Activated naive CD4-positive, alpha-beta T cell treated with anti-CD3 and anti-CD28 coated beads for 36 hours (primary cell): ENCODE measurements at places on chromosomes 6 and 20.
A peak's percentile ranks its signal among the peaks of the same experiment; 100 is the strongest.

DNA sequence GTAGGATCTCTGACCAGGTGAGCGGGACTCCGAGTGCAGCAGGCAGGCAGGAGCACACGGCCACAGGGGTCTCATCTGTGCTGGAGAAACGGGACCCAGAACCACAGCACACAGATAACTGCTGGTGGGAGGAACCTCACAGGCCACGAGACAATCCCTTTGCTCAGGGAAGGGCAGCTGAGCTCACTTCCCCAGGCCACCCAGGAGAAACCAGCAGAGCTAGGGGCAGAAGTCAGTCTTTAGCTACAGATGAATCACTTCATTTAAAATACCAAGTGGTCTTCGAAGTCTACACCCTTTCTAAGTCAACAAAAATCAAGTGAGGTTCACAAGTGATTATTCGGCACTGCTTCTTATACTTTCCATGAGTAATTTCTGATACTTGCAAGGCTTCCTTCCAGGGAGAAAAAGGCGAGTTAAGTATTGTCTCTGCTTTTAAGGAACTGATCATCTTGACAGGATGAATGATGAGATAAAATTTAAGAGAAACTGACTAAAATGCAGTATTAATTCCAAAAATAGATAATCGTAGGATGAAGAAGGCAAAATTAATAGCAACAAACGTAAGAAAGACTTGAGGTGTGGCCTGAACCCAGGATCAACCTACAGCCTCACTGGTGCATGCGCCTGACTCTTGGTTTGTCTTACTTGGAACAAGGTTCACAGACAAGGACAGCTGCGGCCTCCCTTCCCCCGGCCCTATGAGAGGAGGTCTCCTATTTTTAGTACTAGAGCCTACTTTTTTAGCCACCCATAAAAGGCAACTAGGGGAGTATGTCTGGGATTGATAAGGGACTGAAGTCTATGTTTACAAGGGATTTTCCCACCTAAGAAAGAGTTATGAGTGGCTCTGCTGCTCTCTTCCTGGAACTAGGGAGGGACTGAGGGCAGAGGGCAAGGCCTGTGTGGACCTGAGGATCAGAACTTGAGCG is 233.6 kb downstream of the TTLL2 start:
- no peak for DNase-seq

GRCh38 chr20:50686821-50687220 is 4.5 kb downstream of the RIPOR3 start:
- DNase-seq, result no peak

DNA sequence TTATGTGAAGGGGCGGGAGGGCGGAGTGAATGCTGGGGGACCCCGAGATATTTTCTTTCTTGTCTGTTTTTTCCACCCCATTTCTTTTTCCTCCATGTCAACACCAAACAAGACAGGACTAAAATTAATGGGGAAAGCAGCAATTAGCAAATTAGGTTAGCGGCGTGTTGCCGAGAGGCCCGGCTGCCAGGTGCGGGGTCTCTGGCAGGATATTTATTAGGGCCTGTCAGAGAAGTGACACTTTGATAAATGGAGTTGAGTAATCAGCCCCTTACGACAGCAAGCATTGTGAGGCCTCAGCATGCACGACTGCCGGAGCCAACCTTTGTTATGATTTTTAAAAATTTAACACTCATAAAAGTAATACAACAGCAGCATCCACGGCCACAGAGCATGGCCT is 193.8 kb downstream of the DHX35 start:
- no peak for DNase-seq

GRCh38 chr6:38354037-38354381 is 285.7 kb downstream of the BTBD9 start:
- DNase-seq, result no peak

- no peak for DNase-seq
These were observed 163.2 kb downstream of the MRPL14 start for GRCh38 chr6:43963877-43964658.

- DNase-seq, result no peak
These were observed 1.1 kb downstream of the MYLK2 start for GRCh38 chr20:31820228-31820627.

GRCh38 chr20:63175038-63175895 is 40.7 kb downstream of the YTHDF1 start:
- DNase-seq, result no peak

DNA sequence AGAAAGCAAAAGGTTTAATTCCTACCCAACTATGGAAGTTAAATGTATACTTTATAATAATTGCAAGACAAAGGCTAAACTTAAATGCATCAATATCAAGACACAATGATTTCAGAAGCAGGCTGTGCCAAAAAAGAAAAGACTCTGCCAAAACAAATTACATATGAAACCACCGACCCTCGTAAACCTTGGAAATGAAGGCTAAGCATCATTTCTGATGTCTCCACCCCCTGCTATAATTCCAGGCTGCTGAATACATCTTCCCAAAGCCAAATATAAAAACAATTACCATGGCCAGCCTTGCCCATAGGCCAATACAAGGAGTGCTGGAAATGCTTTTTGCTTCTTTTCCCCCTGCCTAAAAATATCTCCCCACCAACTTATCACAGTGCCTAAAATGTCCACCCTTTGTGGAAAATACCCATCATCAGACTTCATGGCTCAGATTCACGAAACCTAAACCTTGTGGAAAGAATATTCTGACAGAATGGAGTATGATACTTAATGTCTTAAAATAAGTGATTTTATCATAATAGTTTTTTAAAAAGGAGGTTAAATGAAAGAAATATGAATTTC is 37.4 kb downstream of the RCAN2 start:
- no peak for DNase-seq

DNA sequence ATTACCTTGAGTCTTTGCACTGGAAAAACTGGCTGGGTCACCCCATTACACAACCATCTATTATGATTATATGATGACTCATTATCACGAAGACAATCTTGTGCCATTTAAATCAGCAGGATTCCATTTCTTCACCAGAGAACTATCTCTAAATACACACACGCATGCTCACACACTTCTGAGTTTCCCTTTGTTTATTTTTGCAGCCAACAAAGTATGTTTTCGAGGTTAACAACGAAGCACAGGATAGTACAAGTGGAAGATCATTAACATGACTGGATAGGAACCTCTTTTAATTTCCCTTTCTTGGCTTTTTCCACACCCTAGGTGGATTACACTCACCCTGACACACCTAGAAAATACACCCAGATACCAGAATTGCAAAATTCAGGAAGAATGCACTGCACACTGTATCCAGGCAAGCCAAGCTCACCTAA is 18.9 kb downstream of the PERP start:
- no peak for DNase-seq

DNA sequence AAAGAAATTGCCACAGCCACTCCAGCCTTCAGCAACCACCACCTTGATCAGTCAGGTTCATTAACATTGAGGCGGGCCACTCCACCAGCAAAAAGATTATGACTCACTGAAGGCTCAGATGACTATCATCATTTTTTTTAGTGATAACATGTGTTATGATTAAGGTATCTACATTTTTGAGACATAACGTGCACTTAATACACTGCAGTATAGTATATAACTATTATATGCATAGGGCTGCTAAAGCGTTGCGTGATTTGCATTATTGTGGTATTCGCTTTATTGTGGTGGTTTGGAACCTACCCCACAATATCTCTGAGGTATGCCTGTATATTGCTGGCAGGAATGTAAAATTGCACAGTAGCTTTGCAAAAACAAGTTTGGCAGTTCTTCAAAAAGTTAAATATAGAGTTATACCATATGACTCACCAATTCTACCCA is 6.8 kb upstream of the RIPK1 start:
- DNase-seq, result peak; percentile 21

GRCh38 chr20:1945660-1946059 is 48.2 kb downstream of the PDYN start:
- DNase-seq, result no peak

GRCh38 chr20:32078791-32079190 is 26.7 kb downstream of the HCK start:
- no peak for DNase-seq

GRCh38 chr20:8756410-8756809 is 312.5 kb upstream of the PLCB4 start:
- no peak for DNase-seq

GRCh38 chr20:32638848-32639247 is 34.9 kb downstream of the C20orf203 start:
- DNase-seq, result no peak

GRCh38 chr6:32627831-32628230 is 9.4 kb upstream of the HLA-DQA1 start:
- no peak for DNase-seq

- DNase-seq, result no peak
These were observed 180.7 kb downstream of the TBXT start for GRCh38 chr6:165986914-165987482.

GRCh38 chr6:159679091-159680077 is 13.7 kb downstream of the SOD2 start:
- DNase-seq, result peak; percentile 69

DNA sequence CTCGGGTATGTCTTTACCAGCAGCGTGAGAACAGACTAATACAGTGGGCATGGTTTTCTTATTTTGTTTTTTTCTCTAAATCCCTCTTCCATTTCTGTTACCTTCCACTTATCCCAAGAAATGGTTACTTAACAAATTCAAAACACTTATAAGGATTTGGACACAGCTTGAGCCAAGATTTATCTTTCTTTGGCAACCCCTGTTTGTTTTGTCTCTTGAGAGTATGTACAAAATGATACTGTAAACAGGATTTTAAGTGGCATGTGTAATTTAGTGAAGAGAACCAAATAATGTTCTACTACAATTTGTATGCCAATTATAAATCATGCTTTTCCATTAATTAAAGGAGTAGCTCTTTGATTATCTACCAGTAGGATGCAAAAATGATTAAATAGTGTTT is 51.4 kb downstream of the PPP1R14C start:
- no peak for DNase-seq

DNA sequence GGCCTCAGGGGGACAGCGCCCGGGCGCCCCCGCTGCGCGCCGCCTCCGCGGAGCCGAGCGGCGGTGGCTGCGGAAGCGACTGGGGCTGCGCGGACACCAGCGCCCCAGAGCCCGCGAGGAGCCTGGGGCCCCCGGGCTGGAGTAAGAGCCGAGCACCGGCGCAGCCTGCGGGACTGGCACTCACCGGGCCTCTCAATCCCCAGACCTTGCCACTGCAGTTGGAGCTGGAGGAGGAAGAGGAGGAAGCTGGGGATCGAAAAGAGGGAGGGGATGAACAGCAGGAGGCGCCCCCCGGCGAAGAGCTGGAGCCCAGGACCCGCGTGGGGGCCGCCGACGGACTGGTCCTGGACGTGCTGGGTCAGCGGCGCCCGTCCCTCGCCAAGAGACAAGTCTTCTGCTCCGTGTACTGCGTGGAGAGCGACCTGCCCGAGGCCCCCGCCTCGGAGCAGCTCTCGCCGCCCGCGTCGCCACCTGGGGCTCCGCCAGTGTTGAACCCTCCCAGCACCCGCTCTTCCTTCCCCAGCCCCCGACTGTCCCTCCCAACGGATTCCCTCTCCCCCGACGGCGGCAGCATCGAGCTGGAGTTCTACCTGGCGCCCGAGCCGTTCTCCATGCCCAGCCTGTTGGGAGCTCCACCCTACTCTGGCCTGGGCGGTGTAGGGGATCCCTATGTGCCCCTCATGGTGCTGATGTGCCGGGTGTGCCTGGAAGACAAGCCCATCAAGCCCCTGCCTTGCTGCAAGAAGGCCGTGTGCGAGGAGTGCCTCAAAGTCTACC is 590 bp downstream of the RNF217 start:
- DNase-seq, result peak; percentile 10

- no peak for DNase-seq
These were observed 41.8 kb upstream of the TOP1 start for GRCh38 chr20:40986774-40987173.

- no peak for DNase-seq
These were observed 31.8 kb upstream of the ZNF133 start for GRCh38 chr20:18256440-18257090.

DNA sequence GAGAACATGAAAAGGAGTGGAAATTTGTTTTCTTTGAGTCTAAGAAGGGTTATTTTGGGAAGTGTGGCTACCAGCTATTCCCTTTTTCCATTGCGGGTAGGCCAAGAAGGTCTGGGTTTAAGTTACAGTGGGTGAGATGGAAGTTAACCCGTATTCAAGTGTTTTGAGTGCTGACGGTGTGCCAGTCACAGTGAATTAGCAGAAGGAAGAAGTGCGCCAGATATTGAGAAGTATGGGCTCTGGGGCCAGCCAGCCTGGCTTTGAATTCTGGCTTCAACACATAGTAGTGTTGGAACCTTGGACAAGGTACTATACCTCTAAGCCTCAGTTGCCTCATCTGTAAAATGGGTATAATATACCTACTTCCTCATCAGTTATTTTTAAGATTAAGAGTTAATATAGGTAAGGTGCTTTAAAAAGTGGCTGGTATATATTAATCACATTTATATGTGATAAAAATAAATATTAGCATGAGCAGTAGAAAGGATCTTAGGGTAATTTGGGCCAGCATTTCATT is 16.3 kb downstream of the ZNF76 start:
- DNase-seq, result no peak

DNA sequence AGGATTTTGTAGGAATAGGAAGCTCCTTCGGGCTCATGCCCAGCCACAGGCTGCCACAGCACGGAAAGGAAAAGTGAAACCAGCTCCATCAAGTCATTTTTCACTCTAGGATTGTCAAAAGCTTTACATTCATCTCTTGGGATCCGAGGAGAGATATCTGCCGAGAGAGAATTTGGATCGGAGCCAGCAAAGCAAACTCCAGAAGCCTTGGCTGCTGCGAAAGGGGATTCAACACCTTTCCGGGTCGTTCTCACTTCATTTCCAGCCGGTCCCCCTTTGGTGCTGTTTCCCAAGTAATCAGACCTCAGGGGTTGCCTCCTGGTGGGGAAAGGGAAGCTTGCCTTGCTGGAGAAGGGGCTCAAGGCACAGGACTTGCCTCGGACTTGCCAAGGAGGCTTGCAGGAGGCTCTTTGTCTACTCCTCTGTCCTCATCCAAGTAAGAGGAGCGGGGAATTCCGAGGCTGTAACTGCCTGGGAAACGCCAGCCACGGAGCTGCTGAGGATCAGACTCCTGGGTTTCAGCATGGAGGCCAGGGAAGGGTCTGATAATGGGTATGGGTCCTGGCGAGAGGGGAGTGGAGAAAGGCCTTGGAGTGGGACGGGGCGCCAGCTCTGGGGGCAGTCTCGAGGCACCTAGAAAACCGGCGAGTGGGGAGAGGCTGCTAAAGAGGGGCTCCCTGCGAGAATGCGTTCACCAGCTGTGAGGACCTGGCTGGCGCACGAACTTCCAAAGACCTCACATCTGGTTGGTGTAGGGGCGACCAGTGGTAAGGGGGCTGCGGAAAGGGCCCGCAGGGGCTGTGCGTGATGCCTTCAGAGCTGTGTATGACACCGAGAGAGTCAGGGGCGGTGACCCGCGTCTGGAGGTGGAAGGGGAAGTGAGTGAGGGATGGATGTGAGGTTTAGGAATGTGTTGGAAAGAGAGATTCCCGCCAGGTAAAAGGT is 702 bp downstream of the ETV7 start:
- peak; percentile 28 for DNase-seq

DNA sequence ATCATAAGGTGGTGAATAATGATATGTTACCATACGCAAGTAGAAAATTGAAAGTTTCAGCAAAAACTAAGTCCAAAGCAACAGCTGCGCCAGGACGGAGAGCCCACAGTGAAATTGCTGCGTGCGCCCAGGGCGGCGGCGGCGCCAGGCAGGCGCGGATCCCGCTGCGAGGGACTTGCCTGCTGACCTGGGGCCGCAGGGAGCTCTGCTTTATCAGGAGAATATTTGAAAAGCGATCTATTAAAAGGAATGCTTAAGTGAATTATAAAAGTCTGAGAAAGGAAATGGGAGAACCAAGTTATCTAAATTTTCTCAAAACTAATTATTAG is 85.4 kb downstream of the THBS2 start:
- DNase-seq, result no peak
